Stimulated activated CD4-positive, alpha-beta T cell treated with anti-CD3 and anti-CD28 coated beads, Interleukin-1b, Interleukin-23, amount 100 ng/mL, for 1 hour (primary cell): ENCODE measurements at places on chromosomes 6 and 20.

- no peak for DNase-seq
These were observed 12.6 kb upstream of the GNMT start for GRCh38 chr6:42947950-42948349.

GRCh38 chr6:13425943-13426931 lies 61.2 kb downstream of the GFOD1 start:
- DNase-seq, result no peak

DNA sequence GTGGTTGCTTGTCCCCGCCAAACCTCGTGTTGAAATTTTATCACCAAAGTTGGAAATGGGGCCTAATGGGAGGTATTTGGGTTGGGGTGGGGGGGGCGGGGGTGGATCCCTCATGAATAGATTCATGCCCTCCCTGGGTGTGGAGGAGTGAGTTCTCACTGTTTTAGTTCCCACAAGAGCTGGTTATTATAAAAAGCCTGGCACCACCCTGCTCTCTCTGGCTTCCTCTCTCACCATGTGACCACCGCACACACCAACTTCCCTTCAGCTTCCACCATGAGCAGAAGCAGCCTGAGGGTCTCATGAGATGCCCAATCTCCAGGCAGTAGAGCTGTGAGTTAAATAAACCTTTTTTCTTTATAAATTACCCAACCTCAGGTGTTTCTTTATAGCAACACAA lies 111.3 kb downstream of the PRDM1 start:
- DNase-seq, result no peak

GRCh38 chr20:4814696-4815252 lies 93.1 kb downstream of the PRND start:
- DNase-seq, result peak; percentile 56

DNA sequence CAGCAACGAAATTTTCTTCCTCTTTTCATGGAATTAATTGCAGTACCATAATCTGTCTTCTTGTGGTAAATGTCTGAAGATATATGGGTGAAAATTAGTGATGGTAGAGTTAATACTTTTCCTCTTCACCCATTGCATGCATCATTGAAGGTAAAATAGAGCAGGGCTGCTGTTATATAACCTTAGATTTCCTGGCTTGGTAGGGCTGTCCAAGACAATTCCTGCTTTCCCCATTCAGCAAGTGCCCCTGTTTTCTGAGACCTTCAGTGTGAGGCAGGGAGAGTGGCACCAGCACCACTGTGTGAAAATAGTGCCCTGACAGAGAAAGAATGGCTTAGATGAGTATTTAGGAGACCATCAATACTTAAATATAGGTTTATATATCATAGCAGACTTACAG lies 202.0 kb downstream of the ZFAND3 start:
- DNase-seq, result no peak

DNA sequence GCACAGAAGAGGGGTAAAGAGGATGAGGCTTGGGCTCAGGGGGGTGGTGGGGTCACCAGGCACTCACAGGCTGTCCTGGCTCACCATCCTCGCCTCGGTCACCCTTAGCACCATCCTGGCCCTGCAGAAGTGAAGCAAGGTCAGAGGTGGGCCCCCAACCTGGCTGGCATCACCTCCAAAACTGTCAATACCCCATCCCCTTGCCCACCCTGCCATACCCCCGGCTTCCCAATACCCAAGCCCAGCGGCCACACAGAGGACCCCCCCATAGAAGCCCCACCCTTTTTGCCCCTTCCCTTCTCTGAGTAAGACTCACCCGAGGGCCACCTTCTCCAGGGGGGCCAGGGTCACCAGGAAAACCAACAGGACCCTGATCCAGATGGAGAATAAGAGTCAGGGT lies 23.6 kb downstream of the COL11A2 start:
- DNase-seq, result no peak

DNA sequence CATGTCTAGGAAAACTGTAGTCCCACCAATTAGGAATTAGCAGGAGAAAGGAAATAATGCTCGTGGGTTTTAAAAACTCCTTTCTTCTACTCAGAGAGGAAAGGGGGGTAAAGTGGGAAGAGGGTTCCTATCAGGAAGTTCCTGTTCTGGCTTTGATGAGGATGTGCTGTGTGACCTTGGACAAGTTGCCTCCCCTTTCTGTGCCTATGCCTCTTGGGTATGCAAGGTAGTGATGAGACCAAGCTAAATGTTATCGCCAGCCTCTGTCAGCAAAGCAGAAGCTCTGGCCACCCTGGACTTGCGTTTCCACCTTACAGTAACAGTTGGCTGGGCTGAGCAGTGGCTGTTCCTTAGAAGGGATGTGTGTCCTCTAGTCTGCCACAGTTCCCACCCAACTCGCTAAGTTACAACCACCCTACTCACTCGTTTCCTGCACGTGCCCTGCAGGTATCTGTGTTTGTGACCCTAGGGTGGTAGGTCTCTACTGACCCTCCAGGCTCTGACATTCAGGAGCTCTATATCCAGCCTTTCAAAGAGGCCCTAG lies 110.0 kb downstream of the PREX1 start:
- no peak for DNase-seq

DNA sequence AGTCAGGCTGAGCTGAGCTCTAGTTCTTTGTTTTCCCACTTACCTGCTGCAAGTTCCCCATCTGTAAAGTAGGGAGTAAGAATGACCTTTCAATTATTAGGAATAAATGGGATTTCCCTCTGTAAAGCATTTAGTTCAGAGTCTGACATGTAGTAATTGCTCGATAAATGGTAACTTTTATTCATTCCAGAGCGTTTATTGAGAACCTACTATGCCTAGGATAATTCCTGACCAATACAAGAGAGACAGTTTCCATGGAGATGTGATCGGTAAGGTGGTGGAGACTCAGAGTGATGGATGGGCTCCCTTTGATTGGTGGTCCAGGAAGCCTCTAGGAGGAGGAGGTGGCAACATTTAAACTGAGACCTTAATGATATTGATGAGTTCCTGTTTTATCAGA lies 5.6 kb downstream of the PLEKHG1 start:
- no peak for DNase-seq

DNA sequence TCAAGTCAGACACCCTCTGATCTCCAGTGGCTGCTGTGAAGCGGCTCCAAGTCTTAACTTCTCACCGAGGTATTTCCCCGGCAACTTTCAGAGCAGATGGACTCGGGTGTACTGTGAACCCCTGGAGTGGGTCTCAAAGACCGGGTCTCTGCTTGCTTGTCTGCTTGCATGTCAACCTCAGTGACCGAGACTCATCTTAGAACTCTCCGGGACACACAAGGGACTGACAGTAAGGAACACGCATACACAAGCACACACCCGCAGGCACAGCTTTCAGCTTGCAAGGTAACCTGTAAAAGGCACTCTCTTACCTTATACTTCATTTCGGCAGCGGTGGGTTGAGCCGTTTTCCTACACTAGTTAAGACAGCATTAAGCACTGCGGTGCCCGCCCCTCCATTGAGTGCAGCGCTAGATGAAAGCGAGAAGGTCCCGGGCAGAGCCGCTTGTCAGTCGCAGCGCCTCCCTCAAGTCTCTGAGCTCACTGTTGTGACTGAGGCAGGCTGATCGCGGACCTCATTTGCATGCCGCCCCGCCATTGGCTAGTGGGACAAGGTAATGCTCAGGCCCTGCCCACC lies at the start of gene NEDD9:
NEDD9 (minus strand) TSS at position 476 of the 577 bp plus-strand sequence; CDS start at position 323, 153 bp downstream.
- peak; percentile 78 for DNase-seq

DNA sequence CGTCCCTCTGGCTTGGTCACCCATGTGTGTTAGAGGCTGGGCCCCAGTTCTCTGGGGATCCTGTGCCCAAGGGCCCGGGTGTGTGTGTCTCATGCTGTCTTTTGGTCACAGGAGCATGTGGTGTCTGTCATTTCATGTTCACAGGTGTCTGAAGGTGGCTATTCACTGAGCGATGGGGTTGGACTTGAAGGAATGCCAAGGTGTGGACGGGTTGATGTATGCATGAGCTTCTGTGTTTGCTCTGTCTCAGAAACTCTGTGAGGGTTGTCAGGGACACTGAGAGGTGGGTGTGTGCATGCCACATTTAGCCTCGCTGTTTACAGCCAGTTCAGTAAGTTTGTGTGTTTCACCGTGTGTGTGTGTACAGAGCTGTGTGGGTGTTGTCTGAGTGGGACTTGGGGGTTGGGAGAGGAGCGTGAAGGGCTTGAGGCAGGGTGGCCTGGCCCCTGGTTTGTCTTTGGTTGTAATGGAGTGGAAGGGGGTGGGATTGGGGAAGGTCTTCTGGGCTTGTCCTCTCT lies 1.2 kb downstream of the DDR1 start:
- no peak for DNase-seq

DNA sequence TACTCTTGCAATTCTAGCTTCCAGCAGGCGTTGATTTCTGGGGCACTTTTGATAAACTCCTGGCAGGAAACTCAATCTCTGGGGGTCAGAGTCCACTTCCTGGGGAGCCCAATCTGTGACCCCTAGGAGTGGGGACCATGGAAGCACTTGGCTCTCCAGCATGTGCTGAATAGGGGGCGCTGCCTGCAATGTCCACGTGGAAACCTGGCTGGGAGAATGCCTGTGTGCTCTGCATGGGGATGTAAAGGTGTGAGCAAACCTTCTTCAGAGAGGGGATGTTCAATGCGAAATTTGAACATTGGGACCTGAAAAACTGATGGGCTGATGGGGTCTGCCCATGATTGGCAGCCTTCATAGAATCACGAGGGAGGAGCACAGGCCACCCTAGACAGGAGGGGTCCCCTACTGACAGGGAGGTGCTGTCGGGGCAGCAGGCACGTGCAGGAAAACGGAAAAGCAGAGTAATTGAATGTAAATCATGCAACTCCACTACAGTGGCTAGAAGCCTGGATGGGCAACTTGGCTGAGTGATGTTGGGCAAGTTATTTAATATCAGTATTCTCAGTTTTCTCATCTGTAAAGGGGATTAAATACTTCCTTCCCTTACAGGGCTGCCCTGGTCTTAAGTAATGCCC lies 47.8 kb downstream of the CEP43 start:
- DNase-seq, result no peak

GRCh38 chr6:123638865-123639264 lies 2.1 kb upstream of the TRDN start:
- no peak for DNase-seq

DNA sequence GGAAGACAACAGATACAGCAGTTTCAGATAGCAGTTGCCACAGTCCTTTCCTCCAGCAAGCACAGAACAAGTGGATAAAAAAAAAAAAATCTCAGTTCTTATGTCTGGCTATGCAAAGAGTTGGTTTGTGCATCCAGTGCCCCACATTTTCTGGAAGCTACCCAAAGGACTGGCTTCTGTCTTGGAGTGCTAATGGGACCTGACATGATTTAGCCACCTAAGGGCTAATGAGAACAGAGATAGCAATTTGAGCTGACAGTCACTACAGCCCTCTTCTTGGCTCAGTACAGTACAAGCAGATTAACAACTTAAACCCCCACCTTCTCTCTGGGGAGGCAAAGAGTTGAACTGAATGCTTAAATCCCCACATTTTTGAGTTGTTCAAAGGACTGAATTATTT lies 976.8 kb downstream of the TBC1D32 start:
- DNase-seq, result no peak

- DNase-seq, result no peak
These were observed 47.2 kb downstream of the GABRR2 start for GRCh38 chr6:89267918-89268317.
